ENCODE measurements at places on chromosomes 7 and 10.

- DNase-seq: no peak
Measured at GRCh38 chr10:72105710-72106109, 17.4 kb upstream of the SPOCK2 start.

DNA sequence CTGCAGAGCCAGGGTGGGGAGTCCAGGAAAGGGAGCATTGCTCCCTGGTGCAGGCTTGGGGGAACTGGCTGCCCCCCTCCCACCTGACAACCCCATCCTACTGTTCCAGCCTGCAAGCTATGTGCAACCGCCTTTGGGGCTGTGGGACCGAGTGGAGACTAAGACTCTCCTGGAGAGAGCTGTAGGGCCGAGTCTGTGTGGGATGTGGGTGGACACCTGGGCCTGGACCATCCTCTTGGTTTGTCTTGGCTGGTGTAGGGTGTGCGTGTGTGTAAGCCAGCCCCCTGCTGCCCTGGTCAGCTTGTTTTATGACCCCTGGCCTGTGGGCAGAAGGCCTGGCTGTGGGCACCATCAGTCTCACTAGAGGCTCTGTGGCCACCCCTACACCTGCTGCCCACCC is 1.6 kb upstream of the RAMP3 start:
- DNase-seq: no peak

- DNase-seq: no peak
Measured at GRCh38 chr7:958221-959200, 4.0 kb upstream of the ADAP1 start.

DNA sequence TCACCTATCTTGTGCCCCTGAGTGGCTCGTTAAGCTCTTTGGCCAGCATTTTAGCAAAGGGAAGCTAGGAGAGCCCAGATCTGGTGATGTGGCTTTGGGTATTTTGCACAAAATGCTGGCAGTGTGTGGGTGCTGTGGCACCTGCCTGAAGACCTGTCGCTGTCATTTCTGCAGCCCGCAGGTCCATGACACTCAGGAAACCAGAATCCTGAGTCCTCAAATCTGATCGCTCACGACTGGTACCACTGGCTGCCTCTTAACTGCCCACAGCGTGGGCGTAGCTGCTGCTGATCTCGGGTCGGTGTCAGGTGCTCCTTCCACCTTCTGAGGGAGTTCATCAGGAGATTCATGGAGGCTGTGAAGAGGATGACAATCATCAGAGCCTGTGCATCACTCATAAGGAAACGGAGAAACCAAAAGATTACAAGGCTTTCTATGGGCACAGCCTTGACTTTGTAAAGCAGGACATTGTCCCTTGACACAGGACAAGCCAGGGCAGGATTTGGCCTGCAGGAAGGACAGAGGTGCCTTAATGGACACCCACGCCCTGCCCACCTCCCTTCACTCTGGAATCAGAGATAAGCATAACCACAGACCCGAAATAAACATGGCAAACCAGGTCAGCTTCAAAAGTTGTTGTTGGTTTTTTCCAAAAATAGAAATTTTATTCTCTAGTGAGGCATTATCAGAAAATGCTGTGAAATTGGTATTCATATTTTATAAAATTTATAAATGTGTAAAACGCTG is 71.0 kb upstream of the STK17A start:
- no peak for DNase-seq

GRCh38 chr10:124225467-124226270 is 132.3 kb upstream of the CHST15 start:
- DNase-seq: no peak

DNA sequence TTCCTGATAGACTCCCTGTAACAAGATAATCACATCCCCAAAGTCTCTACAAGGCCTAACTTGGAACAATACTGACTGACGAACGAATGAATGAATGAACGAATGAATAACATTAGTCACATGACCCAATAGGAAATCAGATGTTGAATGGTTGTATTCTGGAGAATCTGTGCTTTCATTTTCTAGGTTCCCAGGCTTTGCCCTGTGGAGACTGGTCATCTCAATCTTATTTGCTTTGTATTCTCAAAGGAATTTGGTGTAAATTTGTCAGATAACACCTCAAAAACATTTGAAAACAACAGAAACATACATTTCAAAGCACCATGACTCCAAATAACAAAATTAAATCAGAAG is 69.6 kb upstream of the COL1A2 start:
- no peak for DNase-seq

DNA sequence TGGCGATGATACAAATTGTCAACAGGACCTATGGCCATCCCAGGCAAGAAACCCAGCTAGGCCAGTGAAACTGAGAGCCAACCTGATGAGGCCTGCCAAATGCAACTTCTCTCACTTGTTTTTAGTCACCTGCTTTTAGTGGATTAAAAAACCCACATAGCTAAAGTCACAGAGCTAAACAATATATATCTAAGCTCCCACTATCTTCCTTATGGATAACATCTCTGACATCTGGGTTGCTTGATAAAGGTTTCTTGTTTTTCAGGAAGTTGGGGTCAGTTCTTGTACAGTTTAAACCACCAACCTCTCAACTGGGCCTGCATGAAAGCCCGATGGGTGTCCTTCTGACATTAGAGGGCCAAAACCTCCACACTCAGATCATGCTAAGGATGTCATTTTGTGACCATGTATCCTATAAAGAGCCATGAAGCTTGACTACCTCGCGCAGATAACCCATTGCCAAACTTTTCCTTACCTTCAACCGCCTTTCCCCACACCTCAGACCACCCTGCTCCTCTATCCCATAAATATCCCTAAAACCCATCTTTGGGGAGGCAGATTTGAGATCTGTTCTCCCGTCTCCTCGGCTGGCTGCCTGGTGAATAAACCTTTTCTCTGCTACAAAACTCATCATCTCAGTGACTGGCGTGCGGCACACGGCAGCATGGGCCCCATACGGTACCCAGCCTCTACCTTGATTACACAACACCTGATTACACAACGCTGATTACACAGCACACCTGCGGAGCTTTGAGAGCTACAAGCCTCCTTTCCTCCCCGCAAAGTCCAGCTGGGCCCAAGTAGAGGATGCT is 797 bp upstream of the STMP1 start:
- peak; percentile 43 for DNase-seq

- DNase-seq: peak; percentile 44
Measured at GRCh38 chr7:51123322-51124019, 193.1 kb downstream of the COBL start.

DNA sequence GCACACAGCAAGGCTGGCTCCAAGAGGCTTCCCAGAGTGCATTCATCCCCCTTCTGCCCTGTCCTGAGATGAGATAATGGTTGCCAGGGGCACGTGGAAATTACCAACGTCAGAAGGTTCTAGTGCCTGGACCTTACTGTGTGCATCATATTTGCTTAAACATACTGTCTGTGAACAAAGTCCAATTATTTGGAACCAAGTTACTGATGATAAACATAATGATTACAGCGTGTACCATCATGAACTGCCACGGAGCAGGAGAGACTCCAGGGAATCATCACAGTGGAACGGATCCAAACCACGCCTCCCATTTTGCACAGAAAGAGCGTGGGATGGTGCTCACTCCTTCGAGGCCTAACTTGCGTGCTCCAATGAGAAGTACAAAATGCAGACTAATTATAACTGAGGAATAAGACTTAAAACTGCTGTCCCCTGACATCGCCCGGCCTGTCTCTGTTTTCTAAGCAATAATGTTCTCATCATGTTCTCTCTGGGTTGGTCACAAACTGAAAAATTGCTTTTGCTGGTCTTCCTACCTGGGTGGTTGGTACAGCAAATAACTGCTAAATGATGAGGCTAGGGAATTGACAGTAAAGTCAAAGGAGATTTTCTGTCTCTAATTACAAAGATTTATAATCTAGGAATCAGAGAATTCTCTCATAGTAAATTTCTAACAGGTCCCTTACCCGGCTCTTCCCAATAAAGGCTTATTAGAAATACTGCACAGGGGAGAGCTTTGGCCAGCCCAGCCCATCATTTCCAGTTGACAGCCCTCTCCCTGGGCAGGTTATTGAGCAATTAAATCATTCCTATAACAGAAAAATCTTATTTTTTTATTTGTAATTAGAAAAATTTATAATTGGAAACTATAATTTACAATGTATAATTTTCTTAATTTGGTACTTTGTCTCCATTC is 182.2 kb downstream of the CAMK1D start:
- no peak for DNase-seq

GRCh38 chr10:34567659-34568253 is 247.3 kb downstream of the PARD3 start:
- no peak for DNase-seq

- no peak for DNase-seq
Measured at GRCh38 chr7:83487801-83488200, 161.1 kb downstream of the SEMA3E start.

DNA sequence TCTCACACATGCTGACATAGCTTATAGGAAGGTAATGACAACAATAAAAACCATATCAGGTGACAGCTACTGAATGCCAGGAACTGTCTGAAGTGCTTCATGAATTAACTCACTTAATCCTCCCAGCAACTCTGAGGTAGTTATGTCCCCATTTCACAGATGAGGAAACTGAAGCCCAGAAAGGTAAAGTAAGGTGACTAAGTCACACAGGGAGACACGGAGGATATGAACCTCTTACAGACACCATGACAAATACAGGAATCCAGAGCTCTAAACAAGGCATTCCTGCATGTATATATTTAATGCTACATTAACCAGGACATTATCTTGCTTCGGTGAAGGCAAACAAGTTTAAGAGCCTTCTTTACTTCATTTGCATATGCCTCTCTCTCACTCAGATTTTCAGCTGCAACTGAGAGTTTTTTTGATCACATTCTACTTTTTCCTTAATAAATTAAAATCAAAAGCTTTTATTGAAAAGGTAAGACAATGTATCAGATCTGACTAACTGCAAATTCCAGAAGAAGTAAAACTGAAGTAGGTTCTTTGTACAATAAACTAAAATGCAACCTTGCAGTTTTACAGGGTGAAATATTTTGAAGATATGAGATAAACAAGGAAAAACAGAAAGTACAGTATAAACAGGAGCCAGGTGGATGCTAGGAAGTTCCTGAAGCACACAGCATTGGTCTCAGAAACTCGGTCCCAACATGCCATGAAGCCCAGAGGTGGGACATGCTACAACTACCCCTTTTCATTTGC is 79.5 kb downstream of the SGMS1 start:
- DNase-seq: no peak

GRCh38 chr10:97628228-97628627 is 5.1 kb downstream of the MORN4 start:
- DNase-seq: no peak

- peak; percentile 70 for DNase-seq
Measured at GRCh38 chr10:94279835-94280709, 82.7 kb downstream of the NOC3L start.

DNA sequence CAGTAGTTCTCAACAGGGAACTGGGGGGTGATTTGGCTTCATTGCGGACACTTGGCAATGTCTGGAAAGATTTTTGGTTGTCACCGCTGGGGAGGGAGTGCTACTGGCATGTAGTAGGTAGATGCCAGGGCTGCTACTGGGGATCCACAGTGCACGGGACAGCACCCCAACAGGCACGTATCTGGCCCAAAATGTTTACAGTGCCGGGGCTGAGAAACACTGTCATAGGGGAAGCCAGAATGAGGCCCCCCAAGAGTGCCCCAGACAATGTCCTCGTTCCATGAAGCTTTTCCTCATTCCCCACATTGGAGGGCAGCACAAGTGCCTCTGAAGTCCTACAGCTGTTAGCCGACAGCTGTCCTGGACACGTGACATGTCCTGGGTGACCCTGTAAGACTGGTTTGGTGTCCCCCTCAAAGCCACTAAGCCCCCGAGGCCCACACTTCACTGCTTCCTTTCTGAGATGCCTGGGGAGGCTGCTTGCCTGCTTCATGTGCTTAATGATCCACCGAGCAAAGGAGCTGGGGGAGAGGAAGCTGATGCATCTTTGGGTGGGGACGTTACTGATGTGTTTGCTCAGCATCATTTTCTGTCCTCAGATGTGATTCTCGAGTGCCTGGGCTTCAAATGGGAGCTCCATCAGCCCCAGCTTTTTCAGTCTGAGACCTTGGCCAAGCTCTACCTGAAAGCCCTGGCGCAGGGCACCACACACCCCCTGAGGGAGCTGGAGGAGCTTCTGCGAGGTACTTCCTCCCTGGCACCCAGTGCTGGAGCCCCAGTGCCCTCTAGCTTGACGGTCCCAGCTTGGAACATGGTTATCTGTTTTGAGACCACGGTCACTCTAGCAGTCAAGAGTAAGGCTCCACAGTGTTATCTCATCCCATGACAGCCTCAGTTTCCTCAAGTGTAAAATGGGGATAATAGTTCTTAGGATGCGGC is 14.7 kb downstream of the BTBD16 start:
- DNase-seq: no peak

- DNase-seq: no peak
Measured at GRCh38 chr7:139562491-139562890, 39.0 kb downstream of the CLEC2L start.

- no peak for DNase-seq
Measured at GRCh38 chr7:105672801-105673200, 91.5 kb upstream of the EFCAB10 start.

GRCh38 chr10:44016589-44017482 is 368.1 kb downstream of the CXCL12 start:
- DNase-seq: no peak

- no peak for DNase-seq
Measured at GRCh38 chr7:158812684-158813083, 16.6 kb downstream of the ESYT2 start.

DNA sequence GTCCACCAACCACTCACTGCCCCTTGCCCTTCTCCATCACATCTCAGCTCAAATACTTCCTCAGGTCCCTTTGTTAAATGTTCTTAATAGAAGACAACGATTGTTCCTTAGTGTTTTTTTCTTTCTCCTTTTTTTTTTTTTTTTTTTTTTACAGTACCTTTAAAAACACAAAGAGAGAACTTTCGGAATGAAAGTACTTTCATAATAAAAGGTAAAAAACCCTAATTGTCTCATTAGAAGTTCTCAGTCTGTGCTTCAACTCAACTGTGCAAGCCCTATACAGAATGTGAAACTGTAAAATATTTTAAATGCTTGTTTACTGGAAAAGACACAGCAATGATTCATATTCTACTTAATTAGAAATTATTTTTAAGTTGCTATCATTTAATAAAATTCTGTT is 29.4 kb downstream of the TSPAN12 start:
- no peak for DNase-seq

GRCh38 chr7:131109011-131109758 is 218.5 kb upstream of the MKLN1 start:
- peak; percentile 23 for DNase-seq

Measured in HT-29 (cell line).